ENCODE measurements at places on chromosomes 7 and 10.
A peak's percentile ranks its signal among the peaks of the same experiment; 100 is the strongest.

- no peak for DNase-seq
Observed at GRCh38 chr7:133115596-133115995, 33.7 kb upstream of the CHCHD3 start.

DNA sequence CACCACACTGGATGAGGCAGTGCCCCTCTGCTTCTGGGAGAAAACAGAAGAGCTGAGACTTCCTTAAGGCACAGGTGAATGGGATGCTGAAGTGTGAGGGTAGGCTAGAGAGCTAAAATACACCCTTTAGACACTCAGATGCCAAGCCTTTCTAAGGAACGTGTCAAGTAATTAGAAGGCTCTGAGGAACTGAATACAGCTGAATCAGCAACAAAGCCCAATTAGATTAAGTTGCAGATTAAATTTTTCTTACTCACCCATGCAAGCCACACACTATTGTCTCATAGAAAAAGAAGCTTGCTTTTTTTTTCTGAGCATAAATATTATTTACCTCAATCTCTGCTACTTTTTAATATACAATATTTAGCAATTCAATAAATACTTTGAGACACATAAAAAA, 354.3 kb upstream of the NRG3 start:
- no peak for DNase-seq

DNA sequence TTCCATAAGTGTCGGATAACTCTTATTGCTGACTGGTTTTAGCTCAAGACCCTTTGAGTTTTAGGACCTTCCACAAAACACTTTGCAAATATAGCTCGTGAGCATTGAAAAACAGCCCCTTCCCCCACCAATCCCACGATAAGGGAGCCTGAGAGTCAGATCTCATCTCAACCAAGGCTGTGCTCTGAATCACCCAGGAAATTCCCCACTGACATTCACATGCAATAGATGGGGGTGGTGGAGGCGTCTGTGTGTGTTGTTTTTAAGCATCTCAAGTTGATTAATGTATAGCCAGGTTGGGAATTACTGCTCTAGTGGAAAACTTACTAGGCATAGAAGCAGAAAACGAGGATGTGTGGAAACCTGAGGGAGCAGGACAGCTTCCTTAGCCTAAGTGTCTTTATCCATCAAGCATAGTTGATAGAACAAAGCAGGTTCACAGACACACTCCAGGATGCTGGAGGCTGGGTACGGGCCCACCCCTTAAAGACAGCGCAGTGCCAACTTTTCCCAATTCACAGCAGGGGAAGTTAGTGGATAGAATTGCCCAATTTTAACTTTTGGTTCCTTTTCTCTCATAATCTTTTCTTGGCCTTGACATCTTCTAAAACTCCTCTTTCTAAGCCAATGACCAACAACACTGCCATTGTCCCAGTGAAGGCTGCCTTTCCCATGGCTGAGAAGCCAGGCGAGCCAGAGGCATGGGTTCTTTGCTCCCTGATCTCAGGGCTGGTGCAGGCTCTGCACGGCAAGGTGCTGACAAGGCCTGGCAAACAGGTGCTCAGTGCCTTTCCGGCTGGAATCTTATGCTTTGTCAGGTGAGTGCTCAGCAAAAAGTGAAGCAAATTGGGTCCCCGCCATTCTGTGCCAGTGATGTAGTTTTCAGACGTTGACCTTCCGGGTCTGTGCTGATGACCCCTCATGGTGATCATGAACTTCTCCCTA, 98.5 kb upstream of the INSIG1 start:
- DNase-seq, result peak; percentile 60

DNA sequence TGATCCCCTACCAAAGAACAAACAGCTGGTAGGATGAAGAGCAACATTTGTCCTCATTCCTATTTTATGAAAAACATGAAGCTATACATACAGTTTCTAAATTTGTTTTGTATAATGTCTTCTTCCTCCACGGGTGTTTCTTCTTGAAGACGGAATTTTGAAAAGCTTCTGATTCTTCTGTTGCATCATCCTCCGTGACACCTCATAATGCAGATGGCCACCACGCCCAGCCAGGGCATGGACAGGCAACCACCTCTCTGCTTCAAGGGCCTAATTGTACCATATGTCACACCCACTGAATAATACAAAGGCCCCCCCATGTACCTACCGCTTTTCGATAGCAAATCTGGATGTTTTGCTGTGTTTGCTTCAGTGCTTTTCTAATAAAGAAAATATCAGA, at the start of gene SUN3:
Gene SUN3, minus strand, starts transcription at position 170 of the 400 bp plus-strand sequence. Its CDS starts 169 bp downstream, at position 1.
- DNase-seq, result no peak

DNA sequence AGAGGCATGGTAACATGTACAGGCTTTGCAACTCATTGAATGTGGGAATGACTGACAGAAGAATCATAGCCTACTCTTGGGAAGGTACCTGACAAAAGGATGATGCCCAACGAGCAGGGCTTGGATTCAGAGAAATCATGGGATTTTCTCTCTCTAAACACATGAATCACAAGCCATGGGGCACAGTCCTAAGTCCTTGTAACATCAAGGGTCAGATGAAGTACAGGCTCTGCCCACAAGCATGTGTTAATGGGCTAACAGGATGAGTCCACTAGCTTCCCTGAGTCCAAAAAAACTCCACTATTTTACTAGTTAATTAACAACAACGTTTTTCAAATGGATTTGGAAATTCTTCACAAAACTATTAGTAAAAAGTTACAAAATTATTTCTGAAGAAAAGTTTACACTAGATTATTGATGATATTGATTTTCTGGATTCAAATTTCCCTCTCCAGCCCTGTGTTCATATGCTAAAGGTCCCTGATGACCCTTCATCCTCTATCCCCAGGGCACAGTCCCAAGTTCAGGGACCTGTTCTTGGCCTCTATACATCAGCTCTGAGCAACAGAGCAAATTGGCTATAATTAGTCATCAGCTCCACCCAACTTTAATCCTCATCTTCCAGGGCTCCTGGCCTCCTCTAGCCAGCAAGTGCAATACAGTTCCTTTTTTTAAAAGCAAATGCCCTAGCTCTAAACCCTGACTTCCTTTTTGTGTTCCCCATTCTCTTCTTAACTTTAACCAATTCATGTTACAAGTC, 99.8 kb downstream of the GSAP start:
- DNase-seq, result no peak

- DNase-seq, result no peak
Observed at GRCh38 chr10:60334991-60335390, 54.7 kb downstream of the ANK3 start.

DNA sequence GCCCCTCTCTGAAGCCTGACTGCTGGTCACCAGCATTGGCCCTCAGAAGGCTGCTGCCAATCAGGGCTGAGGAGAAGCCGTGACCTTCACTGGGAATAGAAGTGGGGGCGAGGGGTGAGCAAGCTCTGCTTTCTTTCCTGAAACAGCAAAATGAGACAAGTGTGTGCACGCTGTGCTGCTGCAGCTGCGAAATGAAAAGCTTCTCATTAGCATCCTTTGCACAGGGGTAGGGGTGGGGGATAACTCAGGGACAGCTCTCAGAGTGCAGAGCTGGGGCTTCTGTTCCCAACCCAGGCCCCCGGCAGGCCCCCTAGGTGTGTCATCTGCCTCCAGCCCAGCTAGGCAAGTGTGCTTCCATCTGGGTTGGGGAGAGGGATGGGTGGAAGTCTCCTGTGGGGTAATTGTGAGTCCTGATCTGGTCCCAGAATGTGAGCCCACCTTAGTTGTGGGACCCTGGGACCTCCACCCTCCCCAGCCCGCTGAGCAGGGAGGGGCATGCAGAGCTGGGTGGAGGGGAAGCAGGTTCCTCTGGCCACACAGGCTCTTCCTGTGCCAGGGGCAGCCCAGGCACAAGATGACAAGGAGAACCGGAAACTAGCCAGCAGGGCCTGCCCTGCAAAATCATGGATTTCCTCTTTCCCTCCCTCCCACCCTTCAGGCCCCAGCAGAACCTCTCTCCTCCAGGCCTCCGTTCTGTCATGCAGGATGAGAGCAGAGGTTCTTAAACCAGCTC, 22.2 kb downstream of the ZNF467 start:
- DNase-seq, result no peak

GRCh38 chr10:131899695-131900349, 986 bp upstream of the PPP2R2D start:
- DNase-seq, result no peak

GRCh38 chr10:86524225-86524962, 2.8 kb upstream of the WAPL start:
- no peak for DNase-seq

DNA sequence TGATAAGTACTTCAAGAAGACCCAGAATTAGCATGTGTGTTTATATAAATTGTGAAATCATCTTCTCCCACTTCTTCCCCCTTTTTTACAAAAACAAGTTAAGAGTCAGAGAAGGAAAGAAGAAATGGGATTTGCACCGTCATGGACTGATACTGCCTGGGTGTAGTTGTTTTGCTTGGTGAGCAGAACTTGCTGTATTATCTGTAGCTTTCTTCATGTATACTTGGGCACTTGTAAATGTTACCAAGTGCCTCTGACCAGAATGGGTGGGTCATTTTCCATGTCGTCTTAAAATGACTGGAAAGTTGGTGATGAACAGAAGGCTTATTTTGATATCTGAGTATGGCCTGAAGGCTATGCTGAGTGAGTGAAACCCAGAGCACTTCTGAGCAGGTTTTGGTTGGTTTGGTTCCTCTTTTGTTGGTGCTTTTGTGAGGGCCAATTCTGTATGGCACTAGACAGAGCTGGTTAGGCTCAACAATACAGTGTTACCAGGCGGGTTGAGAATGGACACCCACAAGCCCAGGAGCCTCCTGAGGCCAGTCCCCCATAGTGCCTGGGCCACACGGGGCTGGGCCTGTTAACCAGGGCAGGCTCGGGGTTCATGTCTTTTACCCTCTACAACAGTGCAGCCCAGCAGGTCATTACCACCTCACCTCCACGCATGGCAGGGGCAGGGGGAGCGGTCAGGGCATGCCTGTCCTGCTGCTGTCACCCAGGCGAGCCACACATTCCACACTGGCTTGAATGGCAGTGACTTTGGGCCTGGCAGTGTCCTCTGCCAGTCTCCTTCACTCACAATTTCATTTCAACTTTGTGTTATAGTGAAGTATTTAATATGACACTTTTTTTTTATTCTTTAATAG, 115.1 kb downstream of the CCNY start:
- no peak for DNase-seq

DNA sequence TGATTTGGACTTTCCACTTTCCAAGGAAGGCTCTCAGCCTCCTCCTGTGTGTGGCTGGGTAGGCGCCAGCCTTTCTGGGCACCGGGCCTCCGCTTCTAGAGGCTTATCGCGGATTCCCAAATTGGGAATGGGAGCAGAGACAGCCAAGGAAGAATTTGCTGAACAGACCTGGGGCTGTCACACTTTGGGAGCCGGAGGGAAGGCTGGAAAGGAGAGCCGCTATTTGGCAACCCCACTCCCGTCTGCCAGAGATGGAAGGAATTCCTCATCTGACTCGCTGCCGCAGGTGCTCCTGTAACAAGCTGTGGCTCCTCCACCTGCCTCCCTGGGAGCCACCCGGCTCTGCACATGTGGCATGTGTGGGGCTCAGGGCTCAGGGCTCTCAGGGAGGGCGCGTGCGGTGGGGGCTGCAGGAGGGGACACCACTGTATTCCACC, 50.8 kb upstream of the ECHDC3 start:
- no peak for DNase-seq

GRCh38 chr7:40753455-40753854, 618.6 kb downstream of the SUGCT start:
- no peak for DNase-seq

DNA sequence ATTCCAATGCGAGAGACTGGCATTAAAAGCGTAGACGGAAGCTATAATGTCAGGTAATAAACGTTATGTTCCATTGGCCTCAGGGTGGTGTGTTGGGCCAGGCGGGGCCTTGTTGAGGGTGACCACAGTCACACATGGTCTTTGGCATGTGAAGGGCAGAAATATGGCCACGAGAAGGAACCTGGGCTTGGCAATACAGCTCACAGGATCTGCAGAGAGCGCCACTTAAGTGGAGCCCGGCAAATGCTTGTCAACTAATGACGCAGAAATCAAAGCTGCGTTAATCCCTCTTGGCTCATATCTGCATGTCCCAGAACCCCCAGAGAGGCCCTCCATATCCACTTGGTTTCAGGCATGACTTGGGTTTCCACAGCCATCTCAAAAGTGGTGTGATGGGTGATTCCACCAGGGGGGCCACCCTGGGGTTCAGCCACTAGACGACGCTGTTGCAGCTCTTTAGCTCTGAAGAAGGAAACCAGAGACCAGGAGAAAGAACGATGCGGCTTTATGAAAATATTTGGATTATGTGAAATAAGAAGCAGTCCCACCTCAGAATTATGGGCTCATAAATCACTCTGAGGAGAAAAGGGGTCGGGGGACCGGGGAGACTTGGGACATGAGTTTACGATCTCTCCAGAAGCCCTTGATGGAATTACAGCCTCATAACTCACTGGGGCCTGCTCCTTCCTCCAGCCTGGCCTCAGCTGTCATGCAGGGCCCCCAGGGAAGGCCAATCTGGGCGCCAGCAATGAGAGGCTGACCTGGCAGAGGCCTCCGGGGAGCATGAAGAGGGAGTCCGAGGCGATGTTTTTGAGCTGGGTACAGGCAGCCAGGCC, 462.5 kb downstream of the PLXNA4 start:
- DNase-seq, result no peak

- DNase-seq, result no peak
Observed at GRCh38 chr7:84844771-84845170, 342.1 kb downstream of the SEMA3D start.

DNA sequence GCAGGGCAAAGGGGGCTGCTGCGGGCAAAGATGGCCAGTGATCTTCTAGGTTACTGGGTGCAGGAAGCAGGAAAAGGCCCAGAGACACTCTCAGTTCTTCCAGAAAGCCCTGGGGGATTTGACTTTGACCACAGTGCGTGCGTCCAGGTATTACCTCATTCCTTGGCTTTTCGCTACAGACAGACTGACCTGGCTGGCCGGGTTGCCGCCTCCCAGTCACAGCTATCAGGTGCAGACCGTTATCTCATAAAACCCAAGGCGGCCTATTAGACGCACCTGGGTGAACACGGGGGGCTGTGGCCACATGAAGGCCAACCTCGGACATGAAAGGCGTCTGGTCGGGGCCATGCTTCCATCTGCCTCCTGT, 80.3 kb downstream of the FOXL3 start:
- no peak for DNase-seq

- no peak for DNase-seq
Observed at GRCh38 chr7:133023370-133024071, 58.4 kb downstream of the CHCHD3 start.

DNA sequence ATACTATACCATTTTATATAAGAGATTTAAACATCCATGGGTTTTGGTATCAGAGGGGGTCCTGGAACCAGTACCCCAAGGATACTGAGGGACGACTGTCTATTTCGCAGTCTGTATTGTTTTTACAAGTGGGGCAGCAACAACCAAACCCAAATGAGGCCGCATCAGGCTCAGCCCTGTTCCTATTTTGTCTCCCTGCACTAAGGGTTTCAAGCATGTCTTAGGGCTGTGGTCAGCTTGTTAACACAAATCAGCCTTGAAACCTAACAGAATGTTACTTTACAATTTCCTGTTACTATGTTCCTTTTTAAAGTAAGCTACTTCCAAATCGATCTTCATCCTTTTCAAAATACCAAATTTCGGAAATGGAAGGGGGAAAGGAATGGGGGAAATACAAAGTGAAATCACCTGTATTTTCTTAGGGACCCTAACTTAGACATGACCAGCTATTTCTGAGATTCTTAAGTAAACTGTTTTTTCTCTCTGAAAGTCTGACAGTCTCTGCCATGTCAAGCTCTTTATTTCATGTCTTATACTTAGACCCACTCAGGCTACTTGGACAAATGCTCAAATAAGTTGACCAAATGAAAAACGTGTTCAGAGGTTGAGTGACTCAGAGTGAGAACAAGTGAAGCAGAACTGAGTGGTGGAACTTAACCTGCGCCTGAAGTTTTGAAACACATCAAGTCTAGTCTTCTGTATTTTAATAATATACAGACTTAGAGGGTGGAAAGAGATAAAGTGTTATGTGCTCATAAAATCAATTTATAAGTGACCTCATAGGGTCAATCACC, 75.8 kb downstream of the C1GALT1 start:
- DNase-seq, result no peak
